Stimulated activated CD4-positive, alpha-beta T cell treated with anti-CD3 and anti-CD28 coated beads, Interleukin-4, amount 100 ng/mL, for 24 hours (primary cell): ENCODE measurements at places on chromosomes 5 and 9.

GRCh38 chr5:75054134-75054930, 2.0 kb upstream of the GCNT4 start:
- DNase-seq = no peak

DNA sequence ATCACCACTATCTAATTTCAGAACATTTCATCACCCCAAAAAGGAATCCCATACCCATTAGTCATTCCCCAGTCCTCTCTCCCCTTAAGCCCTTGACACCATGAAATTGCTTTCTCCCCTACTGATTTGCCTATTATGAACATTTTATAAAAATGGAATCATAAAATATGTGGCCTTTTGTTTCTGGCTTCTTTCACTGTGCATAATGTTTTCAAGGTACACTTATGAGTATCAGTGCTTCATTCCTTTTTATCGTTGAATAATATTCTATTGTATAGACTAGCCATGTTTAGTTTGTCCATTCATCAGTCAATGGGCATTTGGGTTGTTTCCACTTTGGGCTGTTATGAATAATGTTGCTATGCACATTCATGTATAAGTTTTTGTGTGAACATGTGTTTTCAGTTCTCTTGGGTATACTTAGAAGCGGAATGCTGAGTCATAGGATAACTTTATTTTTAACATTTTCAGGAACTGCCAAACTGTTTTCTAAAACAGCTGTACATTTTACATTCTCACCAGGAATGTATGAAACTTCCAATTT, 40.4 kb upstream of the FGF1 start:
- no peak for DNase-seq

DNA sequence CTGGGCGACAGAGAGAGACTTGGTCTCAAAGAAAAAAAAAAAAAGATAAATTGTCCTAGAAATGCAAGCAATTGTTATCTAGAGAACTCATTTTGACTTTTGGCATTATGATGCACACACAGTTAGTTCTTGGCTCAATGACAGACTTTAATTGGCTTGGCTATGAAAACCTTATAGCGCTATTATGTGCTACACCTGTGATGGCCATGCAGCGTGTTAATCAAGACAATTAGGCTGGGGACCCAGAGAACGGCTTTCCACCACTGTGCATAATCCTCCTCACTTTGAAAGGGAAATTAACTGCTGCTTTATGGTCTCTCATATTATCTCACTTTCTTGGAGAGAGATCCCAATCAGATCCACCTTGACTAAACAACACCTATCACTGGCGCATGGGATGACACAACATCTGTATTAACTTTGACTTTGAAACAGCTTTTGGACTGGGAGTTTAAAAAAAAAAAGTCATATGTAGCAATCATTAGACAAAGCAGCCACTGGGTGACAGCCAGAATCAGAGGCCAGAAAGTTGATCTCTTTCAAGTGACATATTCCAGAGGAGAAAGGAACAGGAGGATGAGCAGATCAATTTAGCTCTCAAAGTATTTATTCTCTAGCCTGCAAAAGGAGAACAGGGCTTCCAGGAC, 132.5 kb downstream of the PPP2R2B start:
- DNase-seq = no peak

- no peak for DNase-seq
These were observed 224.0 kb downstream of the ARHGAP26 start for GRCh38 chr5:142994218-142994617.

GRCh38 chr5:118379470-118379869, 608.9 kb downstream of the DTWD2 start:
- DNase-seq = no peak

DNA sequence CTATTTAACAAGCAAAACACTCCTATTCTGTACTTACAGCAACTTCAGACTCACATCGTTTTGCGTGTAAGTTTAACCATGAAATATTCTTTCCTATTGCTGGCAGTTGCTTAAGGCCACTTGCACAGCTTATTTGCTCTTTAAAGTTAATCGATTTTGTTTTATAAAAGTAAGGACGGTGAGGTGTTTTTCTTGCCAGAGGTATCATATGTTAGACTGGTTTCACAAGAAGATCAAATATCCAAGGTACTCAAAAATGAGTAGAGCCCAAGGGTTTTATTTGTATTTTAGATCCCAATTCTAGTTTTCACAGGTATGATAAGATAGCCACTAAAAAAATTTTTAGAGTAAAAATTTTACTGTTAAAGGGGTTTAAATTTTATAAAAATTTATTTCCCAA, 16.2 kb downstream of the CLINT1 start:
- DNase-seq = no peak

DNA sequence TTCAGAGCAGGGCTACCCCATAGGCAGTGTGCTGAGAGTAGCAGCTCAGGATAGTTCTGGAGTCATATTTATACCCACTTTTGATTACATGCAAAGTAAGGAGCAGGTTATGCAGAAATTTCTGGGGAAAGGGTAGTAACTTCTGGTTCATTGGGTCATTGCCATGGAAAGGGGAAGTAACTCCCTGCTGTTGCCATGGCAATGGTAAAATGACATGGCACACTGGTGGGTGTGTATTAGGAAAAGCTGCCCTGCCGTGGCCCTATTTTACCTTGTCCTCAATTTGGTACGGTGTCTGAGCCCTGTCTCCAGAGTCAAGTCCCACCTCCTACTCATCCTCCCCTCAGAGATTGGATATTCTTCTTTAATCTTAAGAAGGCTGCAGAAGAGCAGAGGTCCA, 526.7 kb upstream of the TYRP1 start:
- no peak for DNase-seq

- no peak for DNase-seq
These were observed 169.6 kb upstream of the SMIM23 start for GRCh38 chr5:171615705-171616640.
